RWPE1 (cell line): ENCODE measurements at places on chromosomes 16 and 17.

DNA sequence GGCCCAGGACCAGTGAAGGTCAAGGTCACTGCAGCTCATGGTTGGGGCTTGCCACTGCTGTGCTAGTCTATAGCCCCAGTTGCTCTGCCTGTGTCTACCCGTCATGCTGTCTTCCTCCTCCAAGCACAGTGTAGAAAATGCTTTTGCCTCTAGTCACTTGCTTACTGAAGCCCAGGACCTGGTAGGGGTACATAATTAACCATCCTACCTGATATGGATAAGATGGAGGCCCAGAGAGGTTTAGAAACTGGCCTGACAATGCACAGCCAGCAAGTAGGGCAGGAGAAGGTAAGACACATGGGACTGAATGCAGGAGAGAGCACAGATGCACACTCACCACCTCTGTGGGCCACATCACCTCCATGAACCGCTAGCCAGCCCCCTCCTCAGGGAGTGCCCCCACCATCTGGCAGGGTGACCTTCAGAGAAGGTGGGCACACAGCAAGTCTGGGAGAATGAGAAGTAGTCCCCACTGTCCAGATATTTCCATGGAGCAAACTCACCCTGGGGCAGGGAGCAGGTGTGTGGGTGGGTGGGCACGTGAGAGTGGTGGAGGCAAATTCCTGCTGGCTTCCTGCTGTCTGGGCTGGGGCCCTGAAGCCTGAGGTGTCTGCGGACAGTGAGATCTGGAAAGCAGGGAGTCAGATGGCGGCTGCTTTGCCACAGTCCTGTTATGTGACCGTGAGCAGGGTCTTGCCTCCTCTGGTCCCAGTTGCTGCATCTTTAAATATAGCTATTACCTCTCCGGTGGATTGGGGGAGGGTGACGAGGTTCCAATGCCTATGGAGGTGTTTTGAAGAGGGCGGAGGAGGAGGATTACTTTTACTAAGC is 1.0 kb downstream of the CX3CL1 start:
- DNase-seq: no peak

- DNase-seq: no peak
These were observed 11.6 kb upstream of the NOG start for GRCh38 chr17:56581635-56582627.

DNA sequence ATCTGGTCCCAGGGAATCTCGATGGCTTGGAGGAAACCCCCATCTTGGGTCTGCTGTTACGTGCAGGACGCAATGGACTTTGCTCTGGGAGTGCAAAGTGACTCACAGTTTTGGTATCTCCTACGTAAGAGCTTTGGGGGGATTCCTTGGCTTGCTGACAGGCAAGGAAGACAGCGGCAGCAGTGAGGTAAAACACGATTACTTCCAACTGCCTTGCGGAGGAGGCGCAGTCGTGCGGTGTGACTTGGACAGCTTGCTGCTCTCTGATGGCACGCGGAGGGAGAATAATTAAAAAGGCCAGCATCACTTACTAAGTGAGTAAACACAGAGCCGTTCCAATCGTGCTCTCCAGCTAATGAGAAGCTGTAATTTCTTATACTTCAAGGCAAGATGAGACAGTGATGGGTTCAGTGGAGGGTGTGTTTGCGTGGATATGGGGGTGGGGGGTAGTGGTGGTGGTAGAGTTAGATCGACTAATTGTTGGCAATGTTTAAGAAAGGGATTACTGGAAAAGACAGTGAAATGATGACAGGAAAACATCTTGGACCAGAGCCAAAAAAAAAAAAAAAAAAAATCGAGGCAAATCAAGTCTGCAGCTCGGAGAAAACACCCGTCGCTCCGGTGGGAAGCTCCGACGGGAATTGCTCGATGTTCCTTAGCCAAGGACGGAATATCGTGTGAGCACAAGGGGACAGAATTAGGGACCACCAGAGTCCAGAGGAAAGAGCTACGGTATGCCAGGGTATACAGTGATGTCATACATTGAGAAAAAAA is 184.8 kb upstream of the ZFHX3 start:
- DNase-seq: no peak

DNA sequence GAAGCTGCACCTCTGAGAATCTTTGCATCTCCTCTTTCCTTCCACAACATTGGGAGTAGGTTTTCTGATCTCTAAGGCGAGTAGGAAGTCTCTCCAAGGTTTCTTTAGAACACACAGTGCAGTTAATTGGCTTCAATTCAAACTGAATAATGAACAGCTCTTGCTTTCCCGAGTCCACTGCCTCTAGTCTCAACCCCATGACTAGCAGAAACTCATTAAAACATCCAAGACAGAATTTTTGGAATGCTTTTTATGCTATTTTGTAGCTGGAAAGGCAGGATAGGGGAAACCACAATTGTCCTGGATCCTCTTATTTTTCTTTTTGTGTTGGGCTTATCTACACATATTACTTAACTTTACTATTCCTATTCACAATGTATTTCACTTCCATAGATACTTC is 206.6 kb downstream of the CDH8 start:
- DNase-seq: no peak

- no peak for DNase-seq
These were observed 22.2 kb upstream of the ALOX15 start for GRCh38 chr17:4663711-4664110.

- no peak for DNase-seq
These were observed 189.8 kb downstream of the GRIN2A start for GRCh38 chr16:9992441-9992840.

DNA sequence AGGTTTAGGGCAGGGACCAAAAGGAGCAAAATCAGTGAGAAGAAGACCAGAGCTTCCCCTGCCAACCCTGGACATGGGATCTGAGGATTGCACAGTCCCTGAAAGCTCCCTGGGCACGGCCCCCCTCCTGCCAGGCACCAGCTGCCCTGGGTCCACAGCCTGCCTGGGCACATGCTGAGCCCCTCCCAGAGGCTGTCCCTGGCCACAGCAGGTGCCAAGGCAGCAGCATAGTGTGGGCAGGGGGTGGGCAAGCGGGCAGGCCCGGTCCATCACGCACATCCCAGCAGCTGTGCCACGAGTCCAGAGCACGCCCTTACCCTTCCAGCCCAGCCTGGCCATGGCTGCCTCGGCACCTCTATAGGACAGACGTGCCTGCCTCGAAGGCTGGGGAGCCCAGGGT is 12.7 kb downstream of the SCN4A start:
- no peak for DNase-seq

- no peak for DNase-seq
These were observed 65.2 kb downstream of the SHCBP1 start for GRCh38 chr16:46555951-46556350.

DNA sequence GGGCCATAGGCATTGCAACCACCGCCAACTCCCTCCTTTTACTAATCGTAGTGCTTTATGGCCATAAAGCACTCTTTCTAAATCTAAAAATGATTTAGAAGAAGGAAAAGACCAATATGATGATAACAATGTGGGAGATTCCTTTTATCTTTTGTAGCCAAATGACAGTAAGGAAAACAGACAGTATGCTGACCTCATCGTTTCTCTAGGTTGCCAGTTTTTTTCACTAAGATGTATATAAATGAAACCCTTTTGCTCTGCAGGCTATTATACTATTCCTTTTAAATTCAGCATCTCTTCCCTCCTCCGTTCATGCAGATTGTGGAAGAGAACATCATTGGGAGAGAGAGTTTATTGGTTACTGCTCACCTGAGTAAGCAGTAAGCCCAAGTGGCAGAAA is 25.3 kb downstream of the OTOA start:
- DNase-seq: no peak

- DNase-seq: peak; percentile 86
These were observed 787 bp downstream of the AMDHD2 start for GRCh38 chr16:2520784-2521531.

DNA sequence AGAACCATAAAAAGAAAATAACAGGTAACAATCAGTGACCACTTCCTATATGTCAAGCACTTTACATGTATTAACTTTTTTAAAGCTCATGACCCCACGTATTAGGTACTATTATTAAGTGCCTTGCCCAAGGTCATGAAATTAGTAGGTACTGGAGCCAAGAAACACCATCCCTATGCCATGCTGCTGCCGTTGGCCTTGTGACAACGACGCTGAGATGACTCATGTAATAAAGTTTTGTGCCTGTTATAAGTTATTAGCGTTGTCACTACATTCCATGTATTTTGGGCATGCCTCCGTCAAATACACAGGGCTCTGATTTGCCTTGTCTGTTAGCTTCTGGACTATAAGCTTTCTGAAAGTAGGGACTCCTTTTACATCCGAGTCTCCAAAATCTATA is 1.4 kb downstream of the BBS2 start:
- DNase-seq: no peak

- peak; percentile 31 for DNase-seq
These were observed 39.2 kb upstream of the MAF start for GRCh38 chr16:79639576-79640311.

GRCh38 chr17:76982408-76983074 is 114.3 kb downstream of the MGAT5B start:
- no peak for DNase-seq

GRCh38 chr16:64121473-64121872 is 1000.4 kb downstream of the CDH11 start:
- DNase-seq: peak; percentile 5

- DNase-seq: no peak
These were observed 477.6 kb downstream of the XYLT1 start for GRCh38 chr16:16992975-16993765.

GRCh38 chr16:7601100-7601499 is 268.5 kb downstream of the RBFOX1 start:
- no peak for DNase-seq

DNA sequence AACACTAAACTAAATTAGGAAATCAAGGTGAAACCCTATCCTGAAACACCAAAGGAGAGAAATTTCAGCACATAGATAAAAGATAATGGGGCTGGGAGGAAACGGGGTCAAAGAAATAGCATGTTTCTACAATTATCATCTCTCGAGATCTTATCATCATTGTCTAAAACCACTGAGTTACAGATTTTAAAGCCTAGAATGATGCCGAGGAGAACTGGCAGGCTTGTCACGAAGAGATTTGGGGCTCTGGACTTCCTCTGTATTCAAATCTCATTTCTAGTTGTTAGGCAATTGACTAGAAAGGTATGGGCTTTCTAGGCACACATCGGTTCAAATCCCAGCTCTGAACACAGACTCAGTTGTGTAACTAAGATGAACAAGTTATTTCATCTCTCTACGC is 9.3 kb downstream of the PDZD9 start:
- DNase-seq: no peak

DNA sequence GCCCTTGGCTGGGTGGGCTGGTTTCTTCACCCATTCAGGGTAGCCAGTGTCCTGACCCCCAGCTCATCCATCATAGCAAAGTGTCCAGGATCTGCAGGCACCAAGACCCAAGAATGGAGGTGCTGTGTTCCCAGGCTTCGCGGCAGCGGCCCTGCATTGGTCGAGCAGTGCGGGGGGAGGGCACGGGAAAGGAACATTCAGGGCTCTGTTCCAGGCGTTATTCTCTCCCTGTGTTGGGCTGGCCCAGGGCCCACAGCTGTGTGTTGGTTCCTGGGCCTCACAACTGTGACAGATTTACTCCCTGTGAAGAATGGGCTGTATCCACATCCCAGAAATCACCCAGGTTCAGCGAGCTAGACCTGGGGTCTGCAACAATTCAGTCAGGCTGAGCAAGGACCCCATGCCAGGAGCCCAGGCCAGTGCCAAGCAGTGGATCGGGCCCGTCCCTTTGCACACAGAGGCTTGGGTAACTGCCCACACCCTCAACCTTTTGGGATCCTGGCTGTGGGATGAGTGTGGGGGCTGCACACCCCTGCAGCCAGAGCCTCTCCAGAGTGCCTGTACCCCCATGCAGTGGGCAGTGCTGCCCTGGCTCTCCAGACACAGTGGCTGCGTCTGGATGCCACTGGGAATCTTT is 10.0 kb downstream of the GPT2 start:
- DNase-seq: no peak

DNA sequence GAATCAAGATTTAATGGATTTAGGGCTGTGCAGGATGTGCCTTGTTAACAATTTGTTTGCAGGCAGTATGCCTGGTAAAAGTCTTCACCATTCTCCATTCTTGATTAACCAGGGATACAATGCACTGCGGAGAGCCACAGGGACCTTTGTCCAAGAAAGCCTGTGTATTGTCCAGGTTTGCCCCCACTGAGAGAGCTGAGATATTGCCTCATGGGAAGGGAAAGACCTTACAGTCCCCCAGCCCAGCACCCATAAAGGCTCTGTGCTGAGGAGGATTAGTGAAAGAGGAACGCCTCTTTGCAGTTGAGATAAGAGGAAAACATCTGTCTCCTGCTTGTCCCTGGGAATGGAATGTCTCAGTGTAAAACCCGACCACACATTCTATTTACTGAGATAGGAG is 2169.6 kb downstream of the TP53TG3F start:
- no peak for DNase-seq

- no peak for DNase-seq
These were observed 99.1 kb downstream of the SOX9 start for GRCh38 chr17:72219824-72220493.
